Stimulated activated CD8-positive, alpha-beta memory T cell treated with anti-CD3 and anti-CD28 coated beads, Interleukin-12 subunit alpha, Interleukin-12 subunit beta, amount 100 ng/mL, for 1 hour (primary cell): ENCODE measurements at places on chromosomes 3 and 15.
A peak's percentile ranks its signal among the peaks of the same experiment; 100 is the strongest.

GRCh38 chr15:88574077-88574476 is 27.6 kb upstream of the DET1 start:
- no peak for DNase-seq

GRCh38 chr3:55060896-55061719 is 133.2 kb upstream of the LRTM1 start:
- no peak for DNase-seq

DNA sequence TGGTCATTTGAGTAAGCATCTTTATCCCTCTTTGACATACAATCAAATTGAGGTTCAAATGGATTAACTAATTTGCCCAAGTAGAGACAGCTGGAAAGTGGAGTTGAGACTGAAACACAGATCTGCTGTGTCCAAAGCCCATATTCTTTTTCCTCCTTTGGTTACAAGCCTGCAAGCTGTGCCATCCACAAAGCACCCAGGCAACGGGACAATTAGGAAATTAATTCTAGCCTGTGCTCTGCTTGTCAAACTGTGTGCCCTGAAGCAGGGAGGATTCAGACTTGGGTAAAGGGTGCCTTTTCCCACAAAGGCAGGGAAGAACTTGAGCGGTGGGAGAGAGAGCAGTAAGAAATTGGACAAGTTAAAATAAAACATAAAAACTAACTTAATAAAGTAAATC is 127.9 kb downstream of the DTWD1 start:
- DNase-seq = no peak

DNA sequence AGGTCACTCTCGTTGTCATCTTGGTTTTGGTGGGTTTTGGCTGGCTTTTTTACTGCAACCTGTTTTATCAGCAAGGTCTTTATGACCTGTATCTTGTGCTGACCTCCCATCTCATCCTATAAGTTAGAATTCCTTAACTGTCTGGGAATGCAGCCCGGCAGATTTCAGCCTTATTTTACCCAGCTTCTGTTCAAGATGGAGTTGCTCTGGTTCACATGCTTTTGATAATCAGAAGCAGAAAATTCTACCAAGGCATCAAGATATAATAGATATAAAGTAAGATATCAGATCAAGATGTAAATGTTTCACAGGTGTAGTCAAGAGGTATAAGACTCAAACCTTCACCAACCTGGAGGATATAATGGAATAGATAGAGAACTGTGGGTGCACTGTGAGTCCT is 16.0 kb downstream of the GPR176 start:
- no peak for DNase-seq

GRCh38 chr15:69715210-69715609 is 262.6 kb downstream of the RPLP1 start:
- DNase-seq = no peak

DNA sequence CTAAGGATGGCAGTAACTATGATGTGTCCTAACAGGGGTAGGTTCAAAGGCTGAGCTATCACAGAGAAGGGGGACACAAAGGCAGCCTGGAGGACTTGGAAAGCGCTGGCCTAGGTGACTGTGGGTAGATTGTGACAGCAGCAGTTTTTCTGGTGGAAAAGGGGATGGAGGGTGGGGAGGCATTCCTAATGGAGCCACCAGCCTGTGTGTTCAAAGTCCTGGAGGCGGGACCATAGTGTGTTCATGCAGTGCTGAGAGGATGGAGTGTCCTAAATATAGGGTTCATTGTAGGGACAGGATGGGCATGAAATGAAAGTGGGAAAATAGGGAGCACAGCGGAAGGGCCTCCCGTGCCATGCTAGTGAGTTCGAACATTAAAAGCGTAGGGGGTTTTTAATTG is 51.5 kb upstream of the POLR2M start:
- DNase-seq = no peak

GRCh38 chr15:25850154-25851111 is 12.7 kb downstream of the ATP10A start:
- DNase-seq = peak; percentile 49

DNA sequence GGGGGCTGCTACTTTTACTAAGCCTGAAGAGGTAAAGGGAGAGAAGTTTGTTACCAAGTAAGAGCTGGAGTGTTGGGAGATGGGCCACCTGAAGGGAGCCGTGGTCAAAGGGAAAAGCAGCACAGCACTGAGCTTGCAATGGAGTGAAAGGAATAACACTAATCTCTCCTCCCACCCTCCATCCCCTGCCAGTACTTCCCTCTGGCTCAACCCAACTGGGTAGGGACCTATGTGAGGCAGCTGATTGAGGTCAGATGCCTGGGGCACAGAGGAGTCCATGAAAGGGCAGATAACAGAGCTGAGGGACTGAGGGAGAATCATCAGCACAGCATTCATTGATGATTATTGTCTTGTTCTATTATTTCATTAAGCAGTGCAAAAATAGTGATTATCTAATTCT is 212.4 kb upstream of the TBC1D5 start:
- DNase-seq = no peak

DNA sequence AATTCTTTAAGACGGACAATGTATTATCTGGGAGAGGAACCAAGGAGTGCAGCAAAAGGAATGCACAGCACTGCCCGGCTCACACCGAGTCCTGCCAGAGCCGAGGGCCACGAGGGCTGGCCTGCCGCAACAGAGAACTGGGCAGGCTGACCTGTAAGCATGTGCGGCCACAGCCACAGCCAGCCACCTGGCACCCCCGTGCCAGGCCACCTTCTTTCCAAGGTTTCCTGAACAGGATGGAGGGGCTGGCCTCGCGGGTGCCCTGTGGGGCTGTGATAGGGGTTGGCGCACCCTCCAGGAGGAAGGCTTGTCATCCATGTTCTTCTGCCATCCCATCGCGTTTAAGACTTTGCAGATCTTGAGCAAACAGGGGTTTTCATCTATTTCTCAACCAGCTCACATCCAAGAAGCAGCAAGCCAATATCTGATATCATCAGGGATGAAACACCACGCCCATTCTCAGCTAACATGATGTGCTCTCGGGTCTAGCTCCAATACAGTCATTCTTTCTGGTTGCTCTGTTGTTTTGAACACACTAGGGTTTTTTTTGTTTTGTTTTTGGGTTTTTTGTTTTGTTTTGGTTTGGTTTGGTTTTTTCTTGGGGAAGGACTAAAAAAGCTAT is 10.2 kb downstream of the CA12 start:
- no peak for DNase-seq

GRCh38 chr3:166788936-166789335 is 591.2 kb downstream of the ZBBX start:
- no peak for DNase-seq

DNA sequence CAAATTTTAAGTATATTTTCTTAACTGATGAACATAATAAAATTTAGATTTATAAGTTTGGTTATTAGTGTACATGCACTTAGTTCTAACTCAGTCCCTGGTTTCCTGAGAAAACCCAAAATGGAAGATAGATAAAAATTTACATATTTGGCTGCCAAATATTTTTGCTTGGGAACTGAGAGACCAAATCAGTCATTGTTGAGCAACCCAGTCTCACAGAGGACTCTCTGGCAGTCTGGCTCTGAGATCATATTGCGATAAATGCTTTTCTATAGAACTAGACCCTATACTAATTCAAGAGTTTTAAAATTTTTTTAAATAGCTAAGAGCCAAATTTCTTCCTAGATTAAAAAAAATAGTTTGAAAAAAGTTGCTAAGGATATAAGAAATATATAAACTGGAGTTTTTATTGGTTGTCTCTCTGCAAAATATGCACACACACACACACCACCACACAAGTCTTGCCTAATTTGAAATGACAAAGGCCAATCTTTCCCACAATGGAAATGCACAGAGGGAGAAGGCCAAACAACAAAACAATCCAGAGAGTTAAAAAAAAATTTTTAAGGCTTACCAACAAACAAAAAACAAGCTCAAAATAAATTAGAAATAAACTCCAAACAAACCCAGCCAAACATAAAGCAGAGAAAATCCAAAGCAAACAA is 259.5 kb downstream of the MECOM start:
- DNase-seq = no peak

DNA sequence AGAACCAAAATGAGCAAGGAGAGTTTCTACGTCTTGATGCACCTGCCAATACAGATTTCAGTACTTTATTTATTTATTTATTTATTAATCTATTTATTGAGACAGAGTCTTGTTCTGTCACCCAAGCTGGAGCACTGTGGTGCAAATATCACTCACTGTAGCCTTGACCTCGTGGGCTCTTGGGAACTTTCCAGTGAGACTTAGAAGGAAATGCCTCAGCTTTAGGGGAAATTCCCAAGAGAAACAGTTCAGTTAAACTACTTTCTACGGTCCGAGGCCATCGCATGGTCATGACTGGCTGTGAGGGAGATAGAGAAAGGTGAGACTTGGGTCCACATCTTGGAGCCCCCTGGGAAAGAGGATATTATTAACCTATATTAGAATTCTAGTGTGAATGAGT is 47.0 kb upstream of the HERC1 start:
- DNase-seq = no peak

DNA sequence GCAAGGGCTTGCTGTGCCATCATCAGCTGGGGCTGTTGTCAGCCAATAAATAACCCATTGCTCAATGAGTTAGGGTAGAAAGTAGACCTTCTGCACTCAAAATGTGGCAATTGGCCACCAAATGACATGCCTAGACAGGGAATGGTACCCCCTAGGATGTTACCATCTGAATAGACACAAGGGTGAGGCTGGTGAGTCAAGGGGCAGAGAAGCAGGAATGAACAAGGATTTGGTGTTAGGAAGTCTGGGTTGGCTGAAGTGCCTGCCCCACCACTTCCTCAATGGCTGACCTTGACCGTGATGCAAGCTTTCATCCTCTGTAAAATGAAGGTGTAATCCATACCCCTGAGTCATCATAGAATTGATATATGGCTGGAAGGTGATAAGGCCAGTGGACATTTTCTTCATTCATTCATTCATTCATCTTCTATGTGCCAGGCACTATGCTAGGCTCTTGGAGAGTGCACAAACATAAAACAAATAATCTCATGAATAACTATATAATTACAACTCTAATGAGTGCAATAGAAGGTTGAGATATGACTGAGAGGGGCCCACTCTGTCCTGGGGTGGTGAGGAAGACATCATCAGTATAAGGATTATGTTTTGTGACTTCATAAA is 4.4 kb upstream of the CA12 start:
- DNase-seq = no peak

DNA sequence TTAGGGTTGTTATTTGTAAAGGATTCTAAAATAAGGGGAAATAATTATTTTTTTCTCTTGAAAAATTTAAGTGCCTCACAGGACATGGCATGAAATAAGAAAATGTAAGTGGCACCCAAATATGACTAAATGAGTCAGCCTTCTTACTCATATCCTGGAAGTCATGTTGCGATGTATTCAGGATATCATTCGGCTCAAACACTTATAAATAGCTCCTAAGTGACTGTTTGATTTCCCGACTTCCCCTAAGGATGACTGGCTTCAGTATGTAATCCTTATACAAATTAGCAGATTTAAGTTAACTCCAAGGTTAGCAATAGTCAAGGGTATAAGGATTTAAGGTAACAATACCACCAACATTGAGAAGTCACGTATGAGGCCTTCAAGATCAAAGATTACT is 57.3 kb upstream of the OSTN start:
- DNase-seq = no peak

DNA sequence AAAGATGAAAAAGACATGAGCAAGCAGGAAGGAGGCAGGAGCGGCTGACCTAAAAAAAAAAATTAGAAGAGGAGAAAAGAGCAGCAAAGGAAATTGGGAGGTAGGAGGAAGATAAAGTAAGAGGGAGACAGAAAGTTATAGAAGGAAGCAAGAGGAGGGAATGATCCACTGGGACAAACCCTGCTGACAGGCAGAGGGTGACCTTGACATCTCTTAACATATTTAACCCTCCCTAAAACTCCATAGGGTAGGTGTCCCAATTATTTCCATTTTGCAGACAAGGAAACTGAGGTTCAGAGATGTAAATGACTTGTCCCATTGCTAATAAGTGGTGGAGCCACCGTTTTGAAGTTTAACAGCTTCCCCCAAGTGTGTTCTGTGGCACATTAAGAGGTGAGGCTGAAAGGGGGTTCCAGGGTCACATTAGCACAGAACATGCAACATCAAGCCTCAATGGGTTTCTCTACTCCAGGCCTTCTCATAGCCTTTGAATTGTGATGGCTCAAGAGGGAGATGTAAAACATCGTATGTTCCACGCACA is 37.4 kb upstream of the PRICKLE2 start:
- DNase-seq = no peak

DNA sequence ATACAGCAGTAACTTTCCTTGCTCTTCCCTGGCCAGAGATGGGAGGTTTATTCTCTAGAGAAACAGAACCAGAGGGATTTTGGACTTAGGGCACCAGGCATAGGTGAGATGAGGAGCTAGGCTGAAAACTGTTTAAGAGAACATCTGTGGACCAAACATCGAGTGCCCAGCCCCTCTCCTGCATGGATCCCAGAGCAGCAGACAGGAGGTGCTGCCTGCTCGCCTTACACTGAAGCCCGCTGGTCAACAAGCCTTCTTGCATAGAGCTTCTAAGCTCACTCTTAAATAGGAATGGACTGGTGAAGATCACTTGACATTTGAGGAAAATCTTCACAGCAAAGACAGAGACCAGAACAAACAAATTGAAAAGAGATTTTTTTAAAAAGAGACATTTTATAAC is 41.2 kb downstream of the PARP15 start:
- DNase-seq = no peak

GRCh38 chr3:58384381-58385090 is 49.1 kb downstream of the PDHB start:
- no peak for DNase-seq

GRCh38 chr3:115341208-115341607 is 194.1 kb upstream of the ZBTB20 start:
- no peak for DNase-seq

DNA sequence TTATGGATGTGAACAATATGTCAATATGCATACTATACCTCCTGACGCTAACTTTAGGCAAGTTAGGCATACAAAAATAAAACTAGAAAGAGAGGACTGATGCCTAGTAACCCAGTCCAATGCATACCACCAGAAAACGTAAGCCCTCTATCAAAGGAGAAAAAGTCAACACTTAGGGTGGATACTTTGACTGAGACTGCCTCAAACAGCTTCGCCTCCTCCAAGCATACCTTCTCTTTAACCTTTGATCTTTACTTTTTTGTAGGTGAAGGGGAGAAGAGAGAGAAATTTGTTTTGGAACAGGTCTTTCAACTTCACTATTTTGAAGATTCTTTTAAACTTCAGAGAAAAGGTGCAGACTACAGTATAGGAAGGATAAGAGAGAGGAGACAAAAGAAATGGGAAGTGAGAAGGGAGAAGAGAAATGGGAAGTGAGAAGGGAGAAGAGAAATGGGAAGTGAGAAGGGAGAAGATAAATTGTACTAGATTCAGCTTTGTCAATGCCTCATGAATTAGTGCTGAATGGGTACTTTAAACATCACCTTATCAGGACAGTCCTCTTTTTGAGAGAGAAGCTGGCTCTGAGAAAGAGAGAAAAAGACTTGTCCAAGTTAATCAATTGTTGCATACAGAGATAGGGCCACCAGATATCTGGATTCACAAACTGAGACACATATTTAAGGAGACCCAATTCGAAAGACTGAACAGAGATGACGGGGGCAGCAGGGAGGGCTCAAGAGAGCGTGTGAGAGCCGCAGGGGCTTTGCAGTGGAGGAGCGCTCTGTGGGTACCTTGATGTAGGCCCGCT is 1.0 kb downstream of the P3H2 start:
- DNase-seq = no peak

- no peak for DNase-seq
Observed at GRCh38 chr15:59244337-59244736, 37.7 kb downstream of the LDHAL6B start.

GRCh38 chr15:51818150-51818549 is 11.3 kb upstream of the TMOD3 start:
- no peak for DNase-seq

GRCh38 chr3:90052425-90052950 is 945.1 kb downstream of the EPHA3 start:
- DNase-seq = no peak

- no peak for DNase-seq
Observed at GRCh38 chr3:101011136-101011535, 17.9 kb upstream of the ABI3BP start.
